ENCODE measurements at places on chromosomes 2 and 18. TPM values are rescaled to one million over a fixed set of nuclear protein-coding genes. Genes with fewer than 3 reads are reported as not detected.

DNA sequence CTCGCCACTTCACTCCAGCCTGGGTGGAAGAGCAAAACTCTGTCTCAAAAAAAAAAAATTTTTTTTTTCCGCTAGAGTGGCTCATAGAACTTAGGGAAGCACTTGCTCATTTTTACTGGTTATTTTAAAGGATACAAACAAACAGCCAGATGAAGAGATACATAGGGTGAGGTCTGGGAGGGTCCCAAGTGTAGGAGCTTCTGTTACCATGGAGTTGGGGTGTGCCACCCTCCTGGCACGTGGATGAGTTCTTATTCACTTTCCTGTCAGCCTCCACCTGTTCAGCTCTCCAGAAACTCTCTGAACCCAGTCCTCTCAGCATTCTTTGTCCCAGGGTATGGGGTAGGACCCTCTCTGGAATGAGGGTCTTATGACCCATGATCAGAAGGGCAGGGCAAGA lies 4.9 kb upstream of the MAT2A start:
- peaks cover 14% of the 10 kb centered on the region for H3K4me1 ChIP-seq
- H3K36me3 ChIP-seq: no peaks in the 10 kb centered on the region
- no peak overlapping the region for H3K4me3 ChIP-seq
- peaks cover 3% of the 10 kb centered on the region for H3K27me3 ChIP-seq
- H3K27ac ChIP-seq: no peak overlapping the region

DNA sequence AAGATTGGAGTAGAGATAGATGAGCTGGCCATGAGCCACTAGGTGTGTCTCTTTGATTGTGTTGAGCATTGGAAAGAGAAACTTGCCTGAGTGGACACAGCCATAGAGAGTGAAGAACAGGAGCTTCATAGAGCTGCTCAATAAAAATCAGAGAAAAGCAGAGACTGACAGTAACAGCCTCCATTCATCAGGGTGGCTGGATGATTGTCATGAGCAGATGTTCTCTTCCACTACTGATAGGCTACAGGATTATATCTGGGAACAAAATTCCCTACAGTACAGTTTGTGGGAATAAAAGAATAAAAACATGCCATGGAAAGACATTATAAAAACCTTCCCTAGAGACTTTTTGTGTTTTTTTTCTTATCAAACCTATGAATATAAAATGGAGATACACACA lies 404.8 kb upstream of the ACVR2A start:
- no peak overlapping the region for H3K4me3 ChIP-seq
- DNase-seq: no peak
- H3K4me1 ChIP-seq: no peaks in the 10 kb centered on the region
- H3K27me3 ChIP-seq: no peaks in the 10 kb centered on the region
- no peaks in the 10 kb centered on the region for H3K36me3 ChIP-seq
- no peak overlapping the region for H3K27ac ChIP-seq

The ELOA2 gene
- total RNA-seq: not detected

DNA sequence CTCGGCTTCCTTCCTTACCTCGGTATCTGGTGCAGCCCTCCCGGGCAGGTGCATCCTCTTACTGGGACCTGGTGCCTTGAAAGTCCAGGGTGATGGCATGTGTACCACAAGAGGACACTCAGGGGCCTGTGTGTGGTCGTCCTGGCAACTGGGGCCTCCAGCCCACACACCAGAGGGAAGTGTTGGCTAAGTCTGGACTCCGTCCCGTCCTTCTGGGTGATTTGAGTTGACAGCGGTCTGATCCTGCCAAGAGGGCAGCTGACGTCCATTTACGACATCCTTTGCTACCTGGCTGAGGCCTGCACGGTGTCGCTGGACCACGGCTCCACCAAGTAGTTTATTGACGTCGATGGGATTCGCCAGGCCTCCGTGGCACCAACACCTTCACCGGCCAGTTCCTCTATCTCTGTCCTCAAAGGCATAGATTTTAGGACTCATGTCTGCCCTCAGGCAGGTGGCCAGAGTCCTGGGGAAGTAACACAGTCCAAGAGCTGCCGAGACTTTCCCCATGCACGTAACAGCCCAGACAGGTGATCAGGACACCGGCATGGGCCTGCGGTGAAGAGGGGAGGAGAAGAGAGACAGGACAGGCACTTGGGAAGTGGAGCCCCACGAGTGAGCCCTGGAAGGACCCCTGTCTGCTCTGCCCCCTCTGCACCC lies 186.0 kb upstream of the HDAC4 start:
- H3K27ac ChIP-seq: no peak overlapping the region
- H3K4me3 ChIP-seq: no peak overlapping the region
- peaks cover 39% of the 10 kb centered on the region for H3K27me3 ChIP-seq
- peaks cover 4% of the 10 kb centered on the region for H3K4me1 ChIP-seq
- no peaks in the 10 kb centered on the region for H3K36me3 ChIP-seq

DNA sequence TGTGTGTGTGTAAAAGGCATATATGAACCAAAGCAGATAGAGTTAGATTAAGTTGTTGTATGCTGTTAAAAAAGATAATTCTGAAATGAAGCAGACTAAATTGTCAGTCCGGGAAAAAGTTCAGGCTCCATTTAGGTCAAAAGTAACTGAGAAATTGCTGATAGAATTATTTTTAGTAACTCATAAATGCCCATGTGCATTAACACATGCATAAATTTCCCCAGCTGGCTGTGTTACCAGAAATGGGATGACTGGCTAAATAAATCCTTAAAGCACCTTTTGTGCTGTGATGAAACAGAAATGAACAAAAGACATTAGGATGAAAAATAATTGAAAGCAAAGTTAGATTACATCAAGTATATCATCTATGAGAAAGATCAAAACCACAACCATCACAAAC lies 111.3 kb downstream of the NYAP2 start:
- H3K36me3 ChIP-seq: no peaks in the 10 kb centered on the region
- H3K27ac ChIP-seq: no peak overlapping the region
- H3K27me3 ChIP-seq: peaks cover 3% of the 10 kb centered on the region
- DNase-seq: no peak
- H3K4me3 ChIP-seq: no peak overlapping the region
- H3K4me1 ChIP-seq: no peaks in the 10 kb centered on the region

DNA sequence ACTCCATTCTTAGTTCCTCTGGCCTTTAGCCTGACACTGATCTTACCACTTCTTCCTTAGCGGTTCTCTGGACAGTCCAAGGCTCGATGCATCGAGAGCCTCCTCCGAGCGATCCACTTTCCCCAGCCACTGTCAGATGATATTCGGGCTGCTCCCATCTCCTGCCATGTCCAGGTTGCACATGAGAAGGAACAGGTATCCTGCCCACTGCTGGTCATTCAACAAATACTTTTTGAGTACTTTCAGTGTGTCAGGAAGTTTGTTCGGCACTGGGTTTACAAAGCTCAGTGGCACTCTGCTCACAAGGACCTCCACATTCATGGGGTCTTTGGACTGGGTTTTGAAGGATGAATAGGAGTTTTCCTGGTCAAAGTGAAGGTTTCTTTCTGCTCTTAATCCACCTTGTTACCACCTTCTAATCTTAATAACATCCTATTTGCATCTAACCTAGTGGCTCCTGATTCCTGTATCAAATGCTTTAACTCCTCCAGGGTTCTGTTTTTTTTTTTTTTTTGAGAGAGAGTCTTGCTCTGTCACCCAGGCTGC lies 25.8 kb downstream of the GCKR start:
- no peaks in the 10 kb centered on the region for H3K36me3 ChIP-seq
- no peaks in the 10 kb centered on the region for H3K4me1 ChIP-seq
- H3K27ac ChIP-seq: no peak overlapping the region
- H3K27me3 ChIP-seq: peaks cover 26% of the 10 kb centered on the region
- DNase-seq: no peak

The CD207 gene
- not detected for total RNA-seq

DNA sequence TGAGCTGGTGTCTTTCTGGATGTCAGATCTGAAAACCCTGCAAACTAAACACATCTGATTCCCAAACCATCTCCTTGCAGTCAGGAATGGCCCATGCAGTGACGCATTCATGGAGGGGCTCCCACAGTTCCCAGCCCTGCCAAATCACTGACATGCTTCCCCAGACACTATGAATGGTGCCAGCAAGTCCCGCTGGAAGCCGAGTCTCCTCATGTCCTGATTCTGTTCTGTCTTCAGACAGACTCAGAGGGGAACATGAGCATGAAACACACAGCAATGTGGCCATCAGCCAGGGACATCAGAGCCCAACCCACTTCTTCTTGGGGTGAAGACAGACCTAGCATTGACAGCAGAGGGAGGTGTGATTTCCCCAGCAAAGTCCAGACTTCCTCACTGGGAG lies 83.7 kb downstream of the TTC32 start:
- H3K4me3 ChIP-seq: no peak overlapping the region
- no peak for DNase-seq
- H3K36me3 ChIP-seq: no peaks in the 10 kb centered on the region
- H3K27me3 ChIP-seq: peaks cover 2% of the 10 kb centered on the region
- no peaks in the 10 kb centered on the region for H3K4me1 ChIP-seq
- H3K27ac ChIP-seq: no peak overlapping the region

- no peak overlapping the region for H3K27ac ChIP-seq
- no peak for DNase-seq
- no peak overlapping the region for H3K4me3 ChIP-seq
- no peaks in the 10 kb centered on the region for H3K27me3 ChIP-seq
- no peaks in the 10 kb centered on the region for H3K4me1 ChIP-seq
Observed at GRCh38 chr2:85255813-85256594, 71.8 kb downstream of the TGOLN2 start.

DNA sequence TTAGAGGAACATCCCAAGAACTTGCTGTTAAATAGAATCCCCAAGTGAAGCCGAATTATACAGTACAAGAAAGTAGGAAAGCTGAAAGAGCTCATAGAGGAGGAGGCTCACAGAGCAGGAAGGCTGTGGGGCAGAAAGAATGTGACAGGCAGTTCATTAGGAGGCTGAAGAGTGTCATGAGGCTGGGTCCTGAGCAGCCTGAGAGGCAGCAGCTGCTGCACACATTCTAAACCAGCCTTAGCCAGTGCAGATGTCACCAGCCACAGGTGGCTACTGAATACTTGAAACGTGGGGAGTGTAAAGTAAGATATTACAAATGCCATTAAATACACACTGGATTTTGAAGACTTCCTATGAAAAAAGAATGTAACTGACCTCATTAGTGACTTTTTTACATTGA lies 490.2 kb upstream of the KLHL29 start:
- H3K27ac ChIP-seq: no peak overlapping the region
- H3K27me3 ChIP-seq: no peaks in the 10 kb centered on the region
- H3K36me3 ChIP-seq: no peaks in the 10 kb centered on the region

- H3K27ac ChIP-seq: no peak overlapping the region
- no peak overlapping the region for H3K4me3 ChIP-seq
- peaks cover 3% of the 10 kb centered on the region for H3K36me3 ChIP-seq
- H3K4me1 ChIP-seq: no peaks in the 10 kb centered on the region
- H3K27me3 ChIP-seq: no peaks in the 10 kb centered on the region
Observed at GRCh38 chr18:70188113-70188512, 17.4 kb downstream of the RTTN start.

GRCh38 chr18:4765401-4765800 lies 310.3 kb upstream of the DLGAP1 start:
- H3K36me3 ChIP-seq: no peaks in the 10 kb centered on the region
- no peak for DNase-seq
- no peaks in the 10 kb centered on the region for H3K4me1 ChIP-seq
- no peaks in the 10 kb centered on the region for H3K27me3 ChIP-seq

The HOXD13 gene
- total RNA-seq: not detected

The IL36A gene
- total RNA-seq: 0.60 TPM

The AKAIN1 gene
- total RNA-seq: not detected
